ENCODE measurements at places on chromosomes 5 and 9. TPM values are rescaled to one million over a fixed set of nuclear protein-coding genes. Genes with fewer than 3 reads are reported as not detected.

The HSPA5 gene
- total RNA-seq, result 259 TPM

The GLRA1 gene
- not detected for total RNA-seq

The RLN2 gene
- 2.4 TPM for total RNA-seq

The RNF180 gene
- total RNA-seq, result 2.4 TPM

The ENTPD2 gene
- total RNA-seq, result 3.8 TPM

The ZNF883 gene
- total RNA-seq, result 2.2 TPM

The GRK6 gene
- total RNA-seq, result 72.6 TPM

The CCDC107 gene
- total RNA-seq, result 8.0 TPM

The LHX6 gene
- total RNA-seq, result not detected

The CDC20B gene
- total RNA-seq, result not detected

The BDP1 gene
- 31.2 TPM for total RNA-seq

The SPATA31C1 gene
- not detected for total RNA-seq

The FTMT gene
- not detected for total RNA-seq

The RFESD gene
- total RNA-seq, result 1.8 TPM

The SLC2A6 gene
- total RNA-seq, result 11.6 TPM

The SLC36A2 gene
- total RNA-seq, result not detected

The LSM11 gene
- total RNA-seq, result 4.5 TPM

The PFN3 gene
- not detected for total RNA-seq

The PCDHGA7 gene
- total RNA-seq, result 0.73 TPM

The PPP2CA gene
- total RNA-seq, result 260 TPM

The ZFP37 gene
- total RNA-seq, result 1.3 TPM

The LURAP1L gene
- total RNA-seq, result 52.7 TPM

The CAMLG gene
- total RNA-seq, result 22.8 TPM

The EGFL7 gene
- total RNA-seq, result 1.3 TPM

The NR5A1 gene
- not detected for total RNA-seq

The LECT2 gene
- total RNA-seq, result not detected

The IL4 gene
- total RNA-seq, result not detected

The ZNF346 gene
- total RNA-seq, result 31.2 TPM

The PTPN3 gene
- 25.0 TPM for total RNA-seq

The EQTN gene
- total RNA-seq, result not detected

The PRLR gene
- 1.2 TPM for total RNA-seq

Data from Calu3 (cell line).